NCI-H187 treated with DMSO at 0.1 percent for 48 hours (cell line): ENCODE measurements at places on chromosomes 3 and 15.

DNA sequence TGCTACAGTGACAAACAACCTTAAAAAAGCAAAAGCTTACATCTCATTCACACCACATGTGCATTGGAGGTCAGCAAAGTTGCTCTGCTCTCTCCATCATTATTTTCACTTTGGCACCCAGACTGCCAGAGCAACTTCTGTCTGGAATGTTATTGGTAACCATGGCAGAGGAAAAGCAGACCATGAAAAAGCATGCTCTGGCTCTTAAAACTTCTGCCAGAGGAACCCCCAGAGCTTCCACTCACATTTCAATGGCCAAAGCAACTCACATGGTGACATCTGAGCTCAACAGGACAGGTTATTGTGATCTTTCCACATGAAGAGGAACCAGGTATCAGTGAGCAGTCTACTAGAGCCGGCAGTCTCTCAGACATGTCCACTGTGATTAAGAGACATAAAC, 21.9 kb upstream of the FRMD5 start:
- no peak for DNase-seq

DNA sequence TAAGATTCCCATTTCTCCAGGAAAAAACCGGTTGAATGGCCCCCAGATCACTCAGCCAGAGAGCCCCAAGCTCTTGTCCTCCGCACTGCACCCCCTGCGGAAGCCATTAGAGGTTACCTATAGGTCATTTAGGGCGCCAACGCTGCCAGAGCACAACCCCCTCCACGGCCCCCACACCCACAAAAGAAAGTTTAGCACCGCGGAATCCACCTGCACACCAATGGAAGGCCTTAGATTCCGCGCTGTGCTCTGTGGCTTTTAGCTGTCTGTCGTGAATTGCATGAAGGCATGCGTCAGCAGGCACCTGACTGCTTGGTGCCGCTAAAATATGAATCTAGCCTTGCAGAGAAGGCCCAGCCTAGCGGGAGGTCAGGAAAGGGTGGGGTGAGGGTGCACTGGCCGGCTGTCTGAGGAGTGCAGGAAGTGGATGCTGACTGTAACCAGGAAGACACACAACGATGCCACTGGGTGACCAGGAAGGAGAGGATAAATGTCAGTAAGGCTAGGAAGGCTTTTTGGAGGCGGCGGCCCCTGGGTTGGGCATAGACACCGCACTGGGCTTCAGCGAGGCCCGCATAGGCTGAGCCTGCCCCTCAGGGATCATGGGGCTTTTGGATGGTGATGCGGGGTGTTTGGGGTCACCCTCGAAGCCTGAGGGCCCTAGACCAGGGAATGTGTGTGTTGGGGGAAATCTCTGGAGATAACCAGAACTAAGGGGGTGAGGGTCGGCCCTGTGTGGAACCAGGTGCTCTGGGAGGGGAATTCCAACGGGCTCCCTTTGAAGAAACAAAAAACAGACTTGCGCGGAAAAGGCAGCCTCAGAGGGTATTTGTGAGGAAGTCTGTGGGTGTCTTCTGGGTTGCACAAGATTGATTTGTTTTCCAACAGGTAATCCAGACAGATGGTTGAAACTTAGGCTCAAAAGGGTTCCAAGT, 976 bp upstream of the NUP210 start:
- DNase-seq = no peak

GRCh38 chr3:102074946-102075345, 225.6 kb downstream of the NFKBIZ start:
- no peak for DNase-seq

- no peak for DNase-seq
Measured at GRCh38 chr3:153980252-153980590, 141.0 kb upstream of the ARHGEF26 start.

DNA sequence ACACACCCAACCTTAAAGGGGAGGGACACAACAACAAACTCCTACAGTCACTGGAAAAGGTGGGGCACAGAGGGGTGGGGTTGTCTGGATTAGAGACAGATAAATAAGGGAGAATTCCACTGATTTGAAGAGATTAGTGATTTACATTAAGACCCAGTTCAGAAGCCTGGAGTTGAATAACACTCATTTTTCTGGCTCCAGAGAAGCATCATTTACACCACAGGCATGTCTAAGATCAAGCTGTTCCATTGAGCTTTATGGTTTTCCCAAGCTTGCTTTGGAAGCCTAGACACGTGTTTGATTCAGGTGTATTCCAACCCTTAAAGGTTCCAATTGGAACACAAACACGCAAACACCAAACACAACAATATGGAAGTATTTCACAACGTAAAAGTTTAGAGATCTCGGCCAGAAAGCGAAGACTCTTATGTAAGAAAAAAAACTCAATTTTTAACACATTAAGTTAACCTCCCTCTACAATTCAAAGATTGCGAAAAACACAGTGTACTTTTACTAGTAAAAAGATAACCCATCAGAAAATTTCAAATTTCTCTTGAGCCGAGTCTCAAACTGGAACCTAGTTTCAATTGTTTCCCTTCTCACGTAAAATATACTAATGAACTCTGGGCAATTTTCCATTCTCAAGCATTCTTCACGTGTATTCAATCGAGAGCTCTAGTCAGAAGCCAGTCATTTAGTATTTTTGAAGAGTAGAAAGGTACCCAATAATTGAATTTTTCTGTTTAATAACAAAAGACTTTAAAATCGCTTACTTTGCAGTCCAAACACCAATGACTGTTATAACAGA, 2.1 kb downstream of the TRA2B start:
- no peak for DNase-seq

GRCh38 chr15:73737535-73737934, 15.6 kb downstream of the INSYN1 start:
- DNase-seq = no peak

DNA sequence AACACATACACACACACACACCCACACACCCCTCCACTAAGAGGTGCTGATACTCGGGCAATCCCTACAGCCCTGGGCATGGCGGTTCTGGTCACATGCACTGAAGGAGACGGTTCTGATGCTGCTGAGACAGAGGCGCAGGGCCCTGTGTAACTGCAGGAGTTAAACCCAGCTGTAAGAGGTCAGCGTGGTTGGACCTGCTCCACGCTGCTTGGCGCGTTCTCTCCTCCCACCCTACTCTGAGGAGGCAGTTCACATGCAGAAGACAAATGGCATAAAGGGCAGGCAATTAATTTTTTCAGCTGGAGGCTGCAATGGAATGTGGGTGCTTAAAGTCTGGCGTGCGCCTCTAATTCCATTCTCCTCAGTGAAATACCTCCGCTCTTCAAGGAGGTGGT, 35.2 kb downstream of the GRK7 start:
- no peak for DNase-seq

GRCh38 chr3:155629056-155629455, 115.8 kb downstream of the PLCH1 start:
- DNase-seq = no peak

DNA sequence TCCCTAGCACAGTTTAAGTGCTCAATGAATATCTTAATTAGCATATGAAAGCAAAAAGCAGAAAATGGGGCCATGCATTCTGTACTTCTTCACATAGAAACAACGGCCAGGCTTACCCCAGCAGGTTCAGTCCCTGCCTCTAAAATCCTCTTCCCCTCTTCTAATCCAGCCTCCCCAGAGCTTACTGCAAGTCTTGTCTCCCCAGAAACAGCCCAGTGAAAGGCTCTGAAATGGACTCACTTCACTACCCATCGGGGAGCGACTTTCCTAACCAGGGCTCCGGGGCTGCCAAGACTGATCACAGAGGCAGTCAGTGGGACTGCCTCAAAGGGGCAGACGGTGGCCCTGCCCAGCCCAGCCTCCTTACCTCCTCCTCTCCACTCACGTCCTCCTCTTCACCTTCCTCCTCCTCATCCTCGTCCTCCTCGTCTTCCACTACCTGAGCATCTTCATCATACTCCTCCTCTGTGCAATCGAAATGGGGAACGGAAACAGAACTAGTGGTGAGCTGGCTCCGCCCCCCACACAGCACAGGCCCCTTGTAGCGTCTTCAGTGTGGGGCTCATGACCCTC, 38.0 kb downstream of the ANP32A start:
- no peak for DNase-seq

DNA sequence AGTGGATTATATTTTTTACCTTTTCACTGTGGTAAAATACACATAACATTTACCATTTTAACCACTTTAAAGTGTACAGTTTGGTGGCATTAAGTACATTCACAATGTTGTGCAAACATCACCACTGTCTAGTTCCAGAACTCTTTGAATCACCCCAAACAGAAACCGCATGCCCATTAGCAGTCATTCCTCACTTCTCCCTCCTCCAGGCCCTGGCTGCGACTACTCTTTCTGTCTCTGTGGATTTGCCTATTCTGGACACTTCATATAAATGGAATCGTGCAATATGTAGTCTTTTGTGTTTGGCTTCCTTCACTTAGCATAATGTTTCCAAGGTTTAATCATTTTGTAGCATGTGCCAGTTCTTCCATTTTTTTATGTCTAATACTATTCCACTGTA, 409.8 kb downstream of the NTRK3 start:
- DNase-seq = no peak

- no peak for DNase-seq
Measured at GRCh38 chr3:63519426-63519825, 133.0 kb upstream of the SNTN start.

DNA sequence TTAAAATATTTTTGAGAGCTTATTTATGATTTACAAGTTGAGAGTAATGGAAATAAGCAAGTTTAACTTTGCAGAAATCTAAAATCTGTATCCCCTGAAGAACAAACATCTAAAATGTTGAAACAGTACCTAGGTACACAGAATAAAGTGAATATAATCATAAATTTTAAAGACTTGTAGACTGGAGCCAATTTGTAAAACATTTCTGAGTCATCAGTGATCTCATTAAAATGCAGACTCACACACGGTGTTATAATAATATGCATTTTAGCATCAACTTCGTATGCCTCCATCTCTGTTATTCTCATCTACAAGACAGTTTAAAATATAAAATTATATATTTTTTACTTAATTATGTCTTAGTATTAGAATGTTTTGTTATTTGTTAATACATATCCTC, 399.5 kb upstream of the GOLIM4 start:
- no peak for DNase-seq

DNA sequence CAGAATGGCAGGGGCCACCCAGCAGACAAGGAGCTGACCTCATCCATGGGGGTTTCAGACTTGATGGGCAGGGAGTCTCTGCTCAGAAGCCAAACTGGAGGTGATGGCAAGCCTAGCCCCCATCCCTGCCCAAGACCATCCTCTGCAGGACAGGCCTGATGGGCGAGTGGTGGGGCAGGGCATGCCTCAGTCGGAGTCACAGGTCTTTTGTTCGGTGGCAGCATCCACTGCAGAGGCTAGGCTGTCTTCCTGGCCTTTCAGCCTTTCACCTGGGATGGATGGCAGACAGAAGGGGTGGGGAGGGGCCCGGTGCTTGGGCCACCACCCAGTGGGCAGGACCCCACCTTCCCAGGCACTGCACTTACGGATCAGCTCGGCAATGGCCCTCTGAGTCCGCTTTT, 44.4 kb downstream of the PTH1R start:
- DNase-seq = no peak

- DNase-seq = no peak
Measured at GRCh38 chr3:32592696-32593353, 22.2 kb upstream of the DYNC1LI1 start.

DNA sequence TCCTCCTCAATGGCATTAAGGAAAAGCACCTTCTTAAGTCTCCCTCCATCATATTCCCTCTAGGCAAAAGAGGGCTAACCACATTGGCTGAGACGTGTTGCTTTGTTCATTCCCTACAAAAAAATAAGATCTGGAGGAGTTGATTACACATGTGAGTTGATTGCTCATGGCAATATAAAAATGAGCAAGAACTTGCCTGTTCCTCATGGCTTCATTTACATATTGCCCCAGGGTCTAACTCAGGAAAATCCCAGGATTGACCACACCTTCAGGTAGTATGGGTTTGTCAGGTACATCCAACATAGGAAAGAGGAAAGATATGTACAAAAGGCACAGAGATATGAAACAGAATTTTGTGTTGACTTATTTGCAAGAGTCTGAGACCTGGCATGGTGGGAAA, 35.5 kb downstream of the NFKBIZ start:
- no peak for DNase-seq

- no peak for DNase-seq
Measured at GRCh38 chr15:81002331-81003096, 1.8 kb downstream of the TLNRD1 start.
